ENCODE measurements at places on chromosomes 3 and 15.

DNA sequence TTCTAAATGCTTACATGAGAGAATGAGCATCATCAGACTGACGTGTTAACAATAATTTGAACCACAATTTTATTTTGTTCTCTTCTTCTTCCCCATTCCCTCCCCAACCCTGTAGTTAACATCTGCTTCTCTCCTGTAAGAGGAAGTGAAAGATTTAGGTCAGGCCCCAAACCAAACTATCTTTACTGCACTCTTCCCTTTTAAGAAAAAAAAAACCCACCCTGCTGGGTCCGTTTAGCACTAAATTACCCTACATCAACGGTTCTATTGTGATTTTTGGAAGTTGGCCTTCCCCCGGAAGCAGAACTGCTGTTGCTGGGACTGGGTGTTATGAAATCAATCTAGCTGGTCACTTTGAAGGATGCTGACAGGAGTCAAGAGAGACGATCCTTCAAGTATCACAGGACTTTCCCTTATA lies 49.4 kb downstream of the NFKBIZ start:
- no peak for DNase-seq

- DNase-seq = no peak
Observed at GRCh38 chr15:27499191-27499590, 528.2 kb downstream of the GABRG3 start.

DNA sequence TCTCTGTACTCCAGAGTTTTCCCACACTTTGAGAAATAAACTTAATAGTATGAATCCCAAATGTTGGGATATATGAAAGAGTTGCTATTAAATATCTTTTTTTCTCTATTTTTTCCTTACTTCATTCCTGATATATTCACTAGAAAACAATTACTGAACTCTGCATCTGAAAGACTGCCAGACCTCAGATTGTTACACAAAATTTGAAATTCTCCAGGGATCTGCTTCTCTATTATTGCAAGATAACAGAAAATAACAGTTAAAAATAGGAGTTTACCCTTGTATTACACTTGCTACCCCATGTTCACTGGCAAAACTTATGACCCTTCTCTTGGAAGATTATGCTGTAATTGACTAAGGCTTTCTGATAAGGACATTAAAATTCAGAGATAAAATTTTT lies 11.7 kb upstream of the P3H2 start:
- no peak for DNase-seq

GRCh38 chr15:38720893-38721567 lies 156.4 kb upstream of the RASGRP1 start:
- no peak for DNase-seq

DNA sequence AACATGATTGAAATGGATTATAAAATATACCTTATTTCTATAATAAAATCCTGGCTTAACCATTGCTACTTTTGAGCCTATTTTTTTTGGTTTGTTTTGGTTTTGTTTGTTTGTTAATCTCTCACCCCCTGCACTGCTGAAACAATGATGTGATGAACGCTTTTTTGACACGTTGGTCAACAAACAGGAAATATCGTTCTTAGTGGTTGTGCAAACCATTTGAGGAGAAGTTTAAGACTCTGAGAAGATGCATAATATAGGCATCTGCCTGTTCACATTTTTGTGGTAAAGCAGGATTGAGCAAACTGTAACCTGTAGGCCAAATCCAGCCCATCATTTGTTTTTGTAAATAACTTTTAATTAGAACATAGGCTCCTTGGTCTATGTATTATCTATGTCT lies 75.5 kb upstream of the MDFIC2 start:
- DNase-seq = no peak

- no peak for DNase-seq
Observed at GRCh38 chr15:36775209-36775608, 195.8 kb downstream of the CDIN1 start.

DNA sequence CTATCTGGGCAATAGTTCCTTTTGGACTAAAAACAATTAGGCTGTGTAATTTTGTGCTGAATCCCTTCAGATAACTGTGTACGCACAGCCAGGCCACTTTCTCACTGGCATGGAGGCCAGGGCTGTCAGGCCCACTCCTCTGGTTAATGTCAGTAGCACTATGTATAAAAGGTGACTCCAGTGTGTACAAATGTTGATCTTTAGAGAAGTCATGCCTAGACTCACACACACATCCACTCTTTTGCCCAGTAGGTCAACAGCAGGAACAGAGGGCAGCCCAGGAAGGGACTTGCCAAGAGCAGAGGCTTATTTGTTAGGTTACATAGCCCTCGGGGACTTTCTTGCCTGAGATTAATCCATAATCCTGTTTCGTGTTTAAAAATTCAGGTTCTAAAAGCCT lies 416.6 kb upstream of the WNT5A start:
- DNase-seq = no peak

DNA sequence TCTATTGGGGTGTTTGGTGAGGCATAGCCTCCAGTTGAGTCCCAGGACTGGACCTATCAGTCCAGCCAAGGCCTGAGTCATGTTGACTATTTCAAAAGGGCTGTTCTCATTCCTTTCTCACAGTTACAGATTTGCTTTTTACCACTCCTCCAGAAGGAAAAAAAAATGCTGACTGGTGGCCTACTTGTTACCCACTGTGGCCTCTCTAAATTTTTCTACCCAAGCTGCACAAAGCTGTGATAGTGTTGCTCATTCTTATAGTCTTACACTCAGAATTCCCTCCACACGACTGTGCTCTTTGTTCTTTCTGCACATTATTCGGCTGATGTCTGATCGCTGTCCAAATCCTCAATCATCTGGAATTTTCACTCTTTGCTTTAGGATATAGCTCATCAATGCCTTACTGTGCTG lies 1142.2 kb downstream of the IGSF11 start:
- DNase-seq = no peak

DNA sequence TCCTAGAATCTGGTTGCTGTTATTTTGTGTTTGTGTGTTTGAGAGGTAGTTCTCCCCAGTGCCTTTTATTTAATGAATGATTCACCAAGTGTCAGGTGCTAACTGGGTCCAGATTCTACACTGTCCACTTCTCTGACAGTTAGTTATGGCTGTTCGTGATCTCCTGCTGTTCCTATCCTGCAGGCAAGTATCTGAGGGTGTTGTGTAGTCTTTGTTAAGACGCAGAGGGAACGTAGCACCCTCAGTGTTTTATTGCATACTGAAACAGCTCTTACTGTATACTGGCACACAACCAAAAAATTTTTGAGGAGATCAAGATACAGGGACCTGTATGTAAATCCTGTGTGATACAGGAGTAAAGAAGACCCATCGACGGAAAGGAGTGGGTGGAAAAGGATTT lies 1271.3 kb downstream of the ROBO1 start:
- DNase-seq = no peak

GRCh38 chr3:127068871-127069270 lies 86.0 kb downstream of the PLXNA1 start:
- DNase-seq = no peak

GRCh38 chr3:73733746-73734145 lies 109.0 kb upstream of the PDZRN3 start:
- no peak for DNase-seq

GRCh38 chr3:120145542-120146285 lies 51.5 kb upstream of the GSK3B start:
- DNase-seq = no peak

GRCh38 chr3:172635588-172635987 lies 75.3 kb downstream of the NCEH1 start:
- no peak for DNase-seq

GRCh38 chr3:57978316-57978715 lies 29.9 kb upstream of the FLNB start:
- DNase-seq = no peak
